Stimulated activated CD4-positive, alpha-beta T cell treated with anti-CD3 and anti-CD28 coated beads, Interleukin-2, amount 100 ng/mL, for 24 hours (primary cell): ENCODE measurements at places on chromosomes 1 and 21.
A peak's percentile ranks its signal among the peaks of the same experiment; 100 is the strongest.

GRCh38 chr1:212533148-212533517 is 75.4 kb upstream of the ATF3 start:
- no peak for DNase-seq

- DNase-seq = no peak
Observed at GRCh38 chr1:95308276-95309030, 74.4 kb downstream of the RWDD3 start.

DNA sequence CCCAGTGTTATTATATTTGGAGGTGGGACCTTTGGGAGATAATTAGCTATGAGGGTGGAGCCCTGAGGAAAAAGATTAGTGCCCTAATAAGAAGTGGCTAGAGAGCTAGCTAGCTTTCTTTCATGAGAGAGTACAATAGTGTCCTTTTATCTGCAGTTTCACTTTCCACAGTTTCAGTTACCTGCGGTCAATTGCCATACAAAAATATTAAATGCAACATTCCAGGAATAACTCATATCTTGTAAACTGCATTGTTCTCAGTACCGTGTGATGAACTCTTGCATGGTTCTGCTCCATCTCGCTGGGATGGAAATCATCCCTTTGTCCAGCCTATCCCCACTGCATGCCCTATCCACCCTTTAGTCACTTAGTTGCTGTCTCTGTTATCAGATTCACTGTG is 201.6 kb downstream of the RWDD3 start:
- no peak for DNase-seq

GRCh38 chr1:88549536-88549935 is 134.5 kb upstream of the PKN2 start:
- no peak for DNase-seq

GRCh38 chr1:8427986-8428385 is 110.1 kb downstream of the SLC45A1 start:
- no peak for DNase-seq

DNA sequence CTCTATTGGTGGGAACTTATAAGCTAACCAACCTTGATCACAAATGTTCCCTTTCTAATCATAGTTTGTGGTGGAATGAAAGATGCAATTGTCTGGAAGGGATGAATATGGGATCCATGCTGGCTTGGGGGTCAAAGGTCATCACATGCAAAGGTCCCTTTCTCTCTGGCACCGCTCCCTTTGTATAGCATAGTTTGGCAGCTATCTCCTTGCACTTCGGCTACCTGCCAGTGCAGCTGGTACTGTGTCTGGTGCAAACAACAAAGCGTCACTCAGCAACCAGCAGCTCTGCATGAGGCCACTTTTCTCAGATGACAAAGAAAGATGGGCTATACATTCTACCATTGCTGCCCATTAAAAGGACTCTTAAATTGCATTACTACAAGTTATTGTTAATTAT is 188.2 kb upstream of the NFIA start:
- no peak for DNase-seq

- DNase-seq = peak; percentile 63
Observed at GRCh38 chr1:205325334-205325884, 3.9 kb upstream of the NUAK2 start.

DNA sequence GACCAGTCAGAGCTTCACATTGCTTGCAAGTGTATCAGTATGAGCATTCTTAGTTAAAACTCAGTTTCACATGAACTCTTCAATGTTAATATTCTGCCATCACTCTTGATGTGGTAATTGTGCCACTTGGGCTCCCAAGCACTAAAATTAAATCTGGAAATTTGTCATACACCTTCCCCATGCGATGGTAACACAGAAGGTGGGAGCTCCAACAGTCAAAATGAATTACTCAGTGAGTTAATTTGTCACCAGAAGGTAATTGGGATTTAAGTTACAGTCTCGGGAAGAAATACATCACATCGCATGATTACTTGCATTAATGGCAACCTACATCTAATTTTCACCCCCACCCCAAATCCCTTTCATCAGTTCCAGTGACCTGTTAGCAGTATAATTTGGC is 376.5 kb upstream of the DAB1 start:
- no peak for DNase-seq

DNA sequence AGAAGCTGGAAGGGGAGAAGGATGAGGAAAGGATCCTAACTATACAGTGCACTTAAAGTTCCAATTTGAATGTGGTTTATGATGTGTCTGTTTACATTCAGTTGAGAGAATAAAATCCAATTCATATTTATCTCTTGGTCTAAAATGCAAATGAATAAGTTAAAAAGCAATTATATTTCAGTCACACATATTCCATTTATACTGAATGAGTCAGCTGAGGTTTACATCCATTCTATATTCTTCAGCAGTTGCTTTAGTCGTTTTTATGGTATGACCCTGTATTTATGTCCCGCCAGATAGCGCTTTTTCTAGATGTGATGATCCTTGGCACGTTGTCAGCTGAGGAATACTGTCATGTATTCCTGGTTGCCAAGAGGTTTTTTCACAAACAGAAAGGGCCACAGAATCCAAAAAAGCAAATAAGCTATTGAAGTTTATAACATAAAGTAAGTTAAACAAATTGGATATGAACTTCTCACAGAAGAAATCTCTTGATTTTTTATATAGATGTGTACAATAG is 866.2 kb downstream of the NCAM2 start:
- DNase-seq = no peak
